Stimulated activated CD4-positive, alpha-beta T cell treated with anti-CD3 and anti-CD28 coated beads, Interleukin-1b, Interleukin-23, amount 100 ng/mL, for 48 hours (primary cell): ENCODE measurements at places on chromosomes 6 and 20.

DNA sequence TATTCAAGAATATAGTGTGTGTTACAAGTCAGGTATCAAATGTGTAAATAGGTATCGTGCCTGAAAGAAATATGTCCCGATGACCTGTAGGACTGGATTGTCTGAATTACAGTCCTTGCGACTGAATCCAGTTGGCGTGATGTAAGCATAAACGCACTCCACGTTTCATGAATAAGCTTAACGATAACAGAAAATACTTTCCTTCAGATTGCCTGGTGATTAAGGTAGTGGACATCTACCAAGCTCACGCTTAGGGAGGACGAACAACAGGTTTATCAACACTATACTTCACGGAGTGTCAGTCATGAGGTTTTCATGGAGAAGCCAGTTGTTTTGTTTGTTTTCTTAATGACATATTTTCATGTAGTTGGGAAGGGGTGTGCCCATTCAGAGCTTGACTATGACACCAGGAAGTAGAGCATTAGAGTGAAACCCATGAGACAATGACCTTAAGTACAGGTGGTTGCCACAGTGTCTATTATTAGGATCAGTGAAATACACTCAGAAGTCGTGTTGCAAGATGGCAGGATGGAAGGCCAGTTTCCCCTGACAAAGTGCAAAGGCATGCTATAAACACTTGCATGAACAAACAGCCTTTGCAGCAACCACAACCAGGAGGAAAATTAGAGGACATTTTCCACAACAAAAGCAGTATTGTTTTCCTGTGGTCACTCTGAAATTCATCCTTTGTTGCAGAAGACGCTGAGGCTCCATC is 305.8 kb upstream of the PRDM1 start:
- no peak for DNase-seq

DNA sequence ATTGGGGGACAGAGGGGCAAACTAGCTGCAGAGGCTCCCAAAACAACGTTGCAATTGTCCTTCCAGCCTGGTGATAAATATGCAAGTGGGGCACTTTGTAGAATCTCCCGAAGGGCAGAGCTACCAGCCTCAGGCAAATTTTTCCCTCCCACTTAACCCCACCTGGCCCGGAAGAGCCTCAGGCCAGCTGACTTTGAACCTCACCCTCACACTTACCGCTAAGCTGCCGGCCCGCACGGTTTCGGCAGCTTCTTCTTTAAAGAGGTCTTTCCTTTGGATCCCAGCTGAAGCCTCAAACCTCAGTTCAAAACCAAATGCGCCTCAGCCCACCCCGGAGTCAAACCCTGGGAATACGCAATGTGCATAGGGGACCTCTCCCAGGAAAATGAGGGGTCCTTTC is 2.5 kb downstream of the OVOL2 start:
- no peak for DNase-seq

- DNase-seq, result no peak
Measured at GRCh38 chr20:22371843-22372242, 212.5 kb downstream of the FOXA2 start.

GRCh38 chr6:67331304-67331703 is 1303.8 kb upstream of the ADGRB3 start:
- no peak for DNase-seq

GRCh38 chr20:47490795-47491194 is 10.9 kb upstream of the NCOA3 start:
- no peak for DNase-seq

- DNase-seq, result peak; percentile 33
Measured at GRCh38 chr20:38001173-38001875, 31.9 kb downstream of the TTI1 start.
